Melanocyte of skin (primary cell): ENCODE measurements at places on chromosomes 4 and X. TPM values are rescaled to one million over a fixed set of nuclear protein-coding genes. Genes with fewer than 3 reads are reported as not detected.

Gene ASB12
- not detected in 2 replicates for total RNA-seq

Gene CT47B1
- not detected in 2 replicates for total RNA-seq

Gene ABHD18
- total RNA-seq = 6.3 and 9.7 TPM in 2 replicates

Gene RHOXF2B
- total RNA-seq = not detected in 2 replicates

Gene IL13RA1
- 28.0 and 34.7 TPM in 2 replicates for total RNA-seq
